Placental epithelial cell (primary cell): ENCODE measurements at places on chromosomes 16 and 17. TPM values are rescaled to one million over a fixed set of nuclear protein-coding genes. Genes with fewer than 3 reads are reported as not detected.

Gene HSD11B2
- total RNA-seq, result not detected in 2 replicates

Gene GUCY2D
- total RNA-seq, result not detected in 2 replicates

Gene KLHL10
- total RNA-seq, result 0.79 TPM in 1 of 2 replicates, not detected in the other

Gene CTRL
- 0.65 and 0.79 TPM in 2 replicates for total RNA-seq

Gene INO80E
- total RNA-seq, result 34.9 and 52.2 TPM in 2 replicates

Gene MT4
- not detected in 2 replicates for total RNA-seq
